WTC11 (cell line): ENCODE measurements at places on chromosomes 2 and 18.

- H3K4me1 ChIP-seq, result peaks cover 52% of the 10 kb centered on the region
- no peak overlapping the region for H3K4me3 ChIP-seq
- no peak for DNase-seq
- H3K36me3 ChIP-seq, result no peaks in the 10 kb centered on the region
Observed at GRCh38 chr2:47657886-47658489, 125.0 kb upstream of the MSH6 start.

DNA sequence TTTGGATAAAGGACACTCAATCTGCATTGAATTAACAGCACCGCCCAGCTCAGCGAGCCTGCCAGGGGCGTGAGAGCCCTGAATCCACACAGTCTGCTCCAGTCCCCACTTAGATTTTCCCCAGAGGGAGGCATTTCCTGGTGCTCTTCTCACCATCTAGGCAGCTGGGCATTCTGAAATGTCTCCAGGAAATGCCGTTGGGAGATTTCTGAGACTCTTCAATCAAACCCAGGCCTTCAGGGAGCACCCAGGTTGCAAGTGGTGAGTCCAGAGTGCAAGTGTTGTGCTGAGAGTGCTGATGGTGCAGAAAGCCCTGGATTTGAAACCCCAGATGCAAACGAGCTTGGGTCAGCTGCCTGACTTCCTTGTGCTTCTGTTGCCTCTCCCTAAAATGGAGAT lies 23.4 kb upstream of the TMEM37 start:
- H3K4me1 ChIP-seq, result peaks cover 8% of the 10 kb centered on the region
- no peak overlapping the region for H3K4me3 ChIP-seq
- no peak overlapping the region for H3K27ac ChIP-seq
- H3K27me3 ChIP-seq, result no peaks in the 10 kb centered on the region; the same call in 1 of the 2 replicates
- no peaks in the 10 kb centered on the region for H3K36me3 ChIP-seq

- H3K27me3 ChIP-seq, result peaks cover 8% of the 10 kb centered on the region
- H3K36me3 ChIP-seq, result no peaks in the 10 kb centered on the region
- no peak overlapping the region for H3K27ac ChIP-seq
- H3K4me1 ChIP-seq, result peaks cover 7% of the 10 kb centered on the region
- DNase-seq, result no peak
Observed at GRCh38 chr2:7093376-7093775, 176.2 kb downstream of the RNF144A start.

DNA sequence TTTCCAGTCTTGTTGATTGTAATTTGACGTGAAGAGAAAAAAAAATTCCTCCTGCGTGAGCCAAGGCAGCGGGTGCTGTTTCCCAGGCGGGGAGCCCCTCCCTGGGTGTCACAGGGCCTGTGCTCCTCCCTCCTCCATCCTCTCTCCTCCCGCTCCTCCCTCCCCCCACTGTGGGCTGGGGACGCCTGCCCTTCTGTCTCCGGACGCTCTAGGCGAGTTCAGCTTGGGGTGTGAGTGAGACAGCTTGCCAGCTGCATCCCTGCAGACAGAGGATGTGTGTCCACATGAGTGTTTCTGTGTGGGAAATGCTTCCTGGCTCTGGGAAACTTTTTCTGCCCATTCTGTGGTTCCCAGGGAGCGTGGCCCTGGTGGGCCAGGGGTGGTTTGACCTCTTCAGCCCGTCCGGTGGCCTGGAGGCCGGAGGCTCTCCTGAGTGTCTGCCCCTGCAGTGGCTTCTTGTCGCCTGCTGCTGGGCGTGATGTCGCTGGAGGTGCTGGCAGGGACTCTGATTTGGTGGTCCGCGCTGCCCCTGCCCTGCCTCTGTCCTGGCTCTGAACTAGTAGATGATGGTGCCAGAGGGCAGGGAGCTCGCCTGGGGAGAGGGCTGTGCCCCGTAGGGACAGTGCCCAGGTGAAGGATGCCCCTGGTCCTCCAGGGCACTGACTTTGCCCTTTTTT lies 96.4 kb downstream of the USP40 start:
- DNase-seq, result no peak
- H3K27me3 ChIP-seq, result no peaks in the 10 kb centered on the region
- H3K4me3 ChIP-seq, result no peak overlapping the region
- no peak overlapping the region for H3K27ac ChIP-seq

DNA sequence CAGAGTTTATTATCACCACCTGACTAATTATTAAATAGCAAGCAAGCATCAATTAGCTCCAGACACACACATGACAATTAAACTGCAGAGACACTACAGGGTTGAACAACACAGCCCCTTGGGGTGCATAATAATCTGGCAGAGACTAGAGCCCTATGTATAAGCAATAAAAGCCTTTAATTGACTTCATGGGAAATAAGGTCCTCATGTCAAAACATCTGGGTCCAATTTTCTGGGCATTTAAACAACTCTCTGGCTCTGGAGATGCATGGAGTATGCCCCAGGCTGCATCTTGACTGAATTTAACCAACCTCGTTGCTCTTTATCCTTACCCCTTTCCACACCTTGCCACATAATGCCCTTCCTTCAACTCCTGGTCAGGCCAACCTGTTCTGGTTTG lies 270.7 kb upstream of the THUMPD2 start:
- H3K27ac ChIP-seq, result no peak overlapping the region
- no peak for DNase-seq
- no peaks in the 10 kb centered on the region for H3K4me1 ChIP-seq
- H3K4me3 ChIP-seq, result no peak overlapping the region
- no peaks in the 10 kb centered on the region for H3K36me3 ChIP-seq

- no peak overlapping the region; the same call in 1 of the 2 replicates for H3K27ac ChIP-seq
- H3K4me3 ChIP-seq, result no peak overlapping the region
- H3K27me3 ChIP-seq, result no peaks in the 10 kb centered on the region; the same call in 1 of the 2 replicates
- no peak for DNase-seq
- peaks cover 11% of the 10 kb centered on the region for H3K4me1 ChIP-seq
Observed at GRCh38 chr2:203975912-203976311, 39.3 kb downstream of the ICOS start.

DNA sequence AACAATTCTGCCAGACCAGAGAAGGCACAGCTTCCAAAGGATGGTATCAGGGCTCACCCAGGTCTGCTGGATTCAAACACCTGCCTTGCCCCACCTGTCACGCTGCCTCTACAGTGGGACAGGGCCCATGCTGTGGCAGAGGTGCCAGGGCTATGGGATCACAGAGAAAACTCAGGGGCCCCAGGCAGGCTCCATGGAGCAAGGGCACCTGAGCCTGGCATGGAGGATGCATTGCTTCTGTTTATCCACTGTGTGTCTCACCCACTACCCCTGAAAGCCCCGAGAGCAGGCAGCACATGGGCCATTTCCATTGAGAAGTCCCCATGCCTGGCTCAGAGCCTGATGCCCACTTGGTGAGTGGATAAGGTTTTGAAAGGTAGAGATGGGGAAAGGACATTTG lies 76.0 kb downstream of the TNS1 start:
- no peak overlapping the region for H3K27ac ChIP-seq
- H3K36me3 ChIP-seq, result no peaks in the 10 kb centered on the region
- H3K4me3 ChIP-seq, result no peak overlapping the region
- no peaks in the 10 kb centered on the region for H3K27me3 ChIP-seq
- no peak for DNase-seq

DNA sequence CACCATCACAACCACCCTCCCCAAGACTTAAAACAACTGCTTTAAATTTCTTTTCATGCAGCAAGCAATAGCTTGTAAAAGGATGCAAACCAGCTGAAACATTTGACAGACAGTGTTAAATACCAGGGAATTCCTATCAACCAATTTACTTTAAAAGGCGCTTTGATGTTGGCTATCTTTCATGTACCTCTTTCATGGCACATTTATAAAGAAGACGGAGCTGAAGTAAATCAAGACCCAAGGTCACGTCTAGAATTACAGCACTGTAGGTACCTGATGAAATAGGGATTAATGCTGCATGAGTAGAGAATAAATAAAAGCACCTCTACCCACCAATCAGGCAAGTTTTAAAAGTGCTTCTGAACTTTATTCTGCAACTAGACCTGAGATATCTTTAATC lies 78.9 kb downstream of the SRBD1 start:
- H3K4me1 ChIP-seq, result no peaks in the 10 kb centered on the region
- H3K27me3 ChIP-seq, result no peaks in the 10 kb centered on the region
- no peaks in the 10 kb centered on the region for H3K36me3 ChIP-seq

DNA sequence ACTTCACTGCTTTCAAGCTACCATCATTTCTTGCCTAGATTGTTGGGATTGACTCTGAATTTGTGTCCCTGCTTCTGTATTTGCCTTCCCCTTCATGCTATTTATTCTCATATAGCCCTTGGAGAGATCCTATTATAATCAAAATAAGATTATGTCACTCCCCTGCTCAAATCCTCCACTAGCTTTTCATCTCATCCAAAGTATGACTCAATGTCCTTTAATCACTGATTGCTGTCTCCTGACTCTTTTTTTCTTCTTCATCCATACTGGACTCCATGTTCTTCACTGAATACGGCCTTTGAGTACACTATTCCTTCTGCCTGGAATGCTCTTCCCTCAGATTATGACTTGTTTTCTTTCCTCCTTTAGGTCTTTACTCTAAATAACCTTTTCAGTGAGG lies 5.0 kb downstream of the RBKS start:
- H3K27me3 ChIP-seq, result no peaks in the 10 kb centered on the region; the same call in 1 of the 2 replicates
- no peak overlapping the region for H3K4me3 ChIP-seq
- DNase-seq, result no peak
- no peak overlapping the region for H3K27ac ChIP-seq
- peaks cover 4% of the 10 kb centered on the region for H3K4me1 ChIP-seq
- H3K36me3 ChIP-seq, result no peaks in the 10 kb centered on the region

- no peak overlapping the region for H3K4me3 ChIP-seq
- no peak for DNase-seq
- no peak overlapping the region for H3K27ac ChIP-seq
- H3K36me3 ChIP-seq, result peaks cover 49% of the 10 kb centered on the region
- peaks cover 4% of the 10 kb centered on the region; the same call in 1 of the 2 replicates for H3K27me3 ChIP-seq
Observed at GRCh38 chr2:1222056-1222455, 191.2 kb upstream of the TPO start.

DNA sequence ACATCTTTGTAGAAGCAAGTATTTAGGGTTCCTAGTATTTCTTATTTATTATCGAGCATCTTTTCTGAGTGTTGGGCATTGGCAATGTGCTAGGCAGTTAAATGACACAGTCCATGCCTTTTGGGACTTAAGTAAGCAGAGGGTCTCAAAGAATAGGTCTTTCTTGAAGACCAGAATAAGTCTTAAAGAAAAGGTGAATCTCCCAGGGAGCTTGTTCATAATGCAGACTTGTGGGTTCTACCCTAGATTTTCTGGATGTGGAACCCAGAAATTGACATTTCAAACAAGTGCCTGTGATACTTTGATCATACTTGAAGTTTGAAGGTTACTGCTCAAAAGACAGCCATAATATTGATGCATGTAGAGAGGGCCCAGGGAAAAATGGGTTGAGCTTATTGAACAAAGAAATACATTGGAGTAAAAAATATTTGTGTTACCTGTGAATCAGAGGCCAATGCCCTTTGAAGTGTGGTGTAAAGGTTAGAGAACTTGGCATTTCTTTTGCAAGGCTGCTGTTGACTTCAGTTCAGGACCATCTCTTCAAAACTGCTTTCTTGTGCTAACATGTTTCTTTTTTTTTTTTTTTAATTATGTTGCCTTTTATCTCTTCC lies 24.4 kb downstream of the RPL37A start:
- no peak overlapping the region for H3K27ac ChIP-seq
- H3K36me3 ChIP-seq, result peaks cover 44% of the 10 kb centered on the region

DNA sequence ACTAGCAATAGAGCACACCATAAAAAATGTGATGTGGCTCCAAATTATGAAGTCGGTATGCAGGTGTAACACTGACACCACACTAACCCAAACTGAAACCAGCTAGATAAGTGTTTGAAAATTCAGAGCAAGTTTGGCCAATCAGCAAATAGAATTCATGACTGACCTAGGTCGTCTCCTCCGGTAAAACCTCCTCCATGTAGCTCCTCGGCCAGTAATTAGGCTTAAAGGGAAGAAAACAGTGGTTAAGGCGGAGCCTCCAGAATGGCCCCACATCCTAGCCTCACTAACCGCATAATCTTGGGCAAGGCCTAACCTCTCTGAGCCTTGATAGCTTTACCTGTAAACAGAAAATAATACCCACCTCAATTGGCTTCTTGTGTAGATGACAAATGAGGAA lies 30.1 kb downstream of the C1D start:
- no peak overlapping the region for H3K4me3 ChIP-seq
- no peak for DNase-seq
- H3K4me1 ChIP-seq, result peaks cover 2% of the 10 kb centered on the region; the same call in 1 of the 2 replicates
- H3K27ac ChIP-seq, result no peak overlapping the region
- no peaks in the 10 kb centered on the region for H3K27me3 ChIP-seq

DNA sequence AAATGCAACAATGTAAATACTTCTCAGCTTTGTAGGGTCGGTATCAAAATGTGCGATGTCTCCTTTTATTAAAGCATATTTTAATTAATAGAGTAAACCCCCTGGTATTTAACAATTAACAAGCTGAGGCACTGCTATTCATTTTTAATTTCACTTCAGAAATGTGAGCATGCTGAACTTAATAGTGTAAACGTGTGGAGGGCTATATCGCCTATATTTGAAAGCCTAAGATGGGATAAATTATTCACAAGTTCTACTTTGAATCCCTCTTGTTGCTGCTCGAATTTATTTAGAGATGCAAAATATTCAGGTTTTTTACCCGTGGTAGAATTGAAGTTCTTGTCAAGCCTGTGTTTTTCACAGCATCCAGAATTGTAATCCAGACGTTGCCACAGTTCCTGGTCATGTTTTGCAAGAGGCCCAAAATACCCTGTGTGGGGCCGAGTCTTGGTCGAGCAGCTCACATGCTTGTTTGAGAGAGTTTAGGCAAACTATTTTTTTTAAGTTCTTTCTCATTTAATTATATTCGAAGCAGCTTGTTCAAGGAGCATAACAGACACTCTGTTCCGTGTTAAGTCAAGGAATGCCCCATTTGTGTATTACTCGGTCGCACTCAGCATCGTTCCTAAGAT lies 2.5 kb downstream of the SALL3 start:
- no peak for DNase-seq
- peaks cover under 1% of the 10 kb centered on the region; the same call in 1 of the 2 replicates for H3K36me3 ChIP-seq
- peaks cover 53% of the 10 kb centered on the region for H3K27me3 ChIP-seq
- H3K4me1 ChIP-seq, result peaks cover 59% of the 10 kb centered on the region
- peak overlapping the region; percentile 81 for H3K4me3 ChIP-seq
